ENCODE measurements at places on chromosomes 11 and 22. TPM values are rescaled to one million over a fixed set of nuclear protein-coding genes. Genes with fewer than 3 reads are reported as not detected.

Gene GTSE1
- total RNA-seq, result 101 TPM

Gene ADAMTS15
- total RNA-seq, result not detected

Gene CCDC89
- 0.73 TPM for total RNA-seq

Gene GGT1
- total RNA-seq, result 66.0 TPM

Gene TTLL8
- not detected for total RNA-seq

Gene CEND1
- 3.7 TPM for total RNA-seq

Gene OR2AG1
- total RNA-seq, result not detected

Gene CHRNA10
- 2.4 TPM for total RNA-seq

Gene DDI1
- total RNA-seq, result not detected

Gene MPZL2
- total RNA-seq, result 3.2 TPM

Gene OR2AG2
- total RNA-seq, result not detected

Gene GLB1L2
- 2.0 TPM for total RNA-seq

Gene CASP4
- total RNA-seq, result 119 TPM

Gene STK33
- total RNA-seq, result 1.8 TPM

Gene PRG3
- not detected for total RNA-seq

Gene CFAP300
- total RNA-seq, result not detected

Gene INS
- total RNA-seq, result not detected

Gene SCT
- not detected for total RNA-seq

Gene POU2AF3
- total RNA-seq, result not detected

Gene NPAS4
- not detected for total RNA-seq

Gene APOA5
- not detected for total RNA-seq

Gene RIC3
- 5.7 TPM for total RNA-seq

Gene OR56A1
- total RNA-seq, result not detected

Gene TRIM51
- total RNA-seq, result not detected

Gene CYB561A3
- 43.9 TPM for total RNA-seq

Gene HSD17B12
- total RNA-seq, result 26.1 TPM

Gene GGT5
- total RNA-seq, result not detected

Gene CCDC73
- not detected for total RNA-seq

Gene SLC6A5
- not detected for total RNA-seq

Gene BCO2
- total RNA-seq, result 2.3 TPM

Gene JHY
- total RNA-seq, result 4.3 TPM

Gene MPPED2
- total RNA-seq, result not detected

Gene ARL2
- 74.1 TPM for total RNA-seq

Gene TEX12
- total RNA-seq, result not detected

Gene CSF2RB
- 3.0 TPM for total RNA-seq

Gene UCP2
- total RNA-seq, result 199 TPM

Gene MOGAT2
- not detected for total RNA-seq

Gene RASL10A
- total RNA-seq, result 0.70 TPM

Gene GNG3
- total RNA-seq, result not detected

Gene DRD4
- 0.16 TPM for total RNA-seq

Gene C11orf65
- not detected for total RNA-seq

Gene UPK3A
- not detected for total RNA-seq

Data from activated CD8-positive, alpha-beta memory T cell treated with anti-CD3 and anti-CD28 coated beads, Interleukin-2, amount 10 ng/mL, durations not matched to agents 7 days and 5 days (primary cell).